Panc1 (cell line): ENCODE measurements at places on chromosomes 3 and 15.

GRCh38 chr3:53353202-53353601 lies 5.9 kb upstream of the DCP1A start:
- no peak for DNase-seq

GRCh38 chr3:104101736-104102135 lies 1265.0 kb upstream of the ALCAM start:
- no peak for DNase-seq

- DNase-seq, result no peak
Observed at GRCh38 chr3:149160754-149161300, 31.4 kb downstream of the HPS3 start.

DNA sequence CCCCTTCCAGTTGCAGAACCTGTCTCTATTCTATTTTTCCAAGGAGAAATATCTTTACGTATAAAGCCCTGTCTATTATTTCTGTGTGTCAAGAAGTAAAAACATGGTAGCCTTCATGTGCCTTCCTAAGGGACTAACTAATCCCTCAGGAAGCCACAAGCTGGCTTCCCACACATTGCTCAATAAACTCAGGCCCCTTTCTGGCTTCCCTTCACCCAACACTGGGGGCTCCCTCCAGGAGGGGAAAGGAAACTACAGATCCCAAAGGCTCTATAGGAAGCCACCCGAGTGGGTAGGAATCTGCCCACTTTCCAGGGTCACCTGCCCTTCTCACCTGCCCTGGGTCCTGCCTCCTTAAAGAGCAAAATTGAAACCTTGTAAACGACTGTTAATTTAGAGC lies 4.6 kb downstream of the TLE3 start:
- no peak for DNase-seq

- no peak for DNase-seq
Observed at GRCh38 chr3:172711454-172711795, 558 bp upstream of the NCEH1 start.

GRCh38 chr3:123613543-123613942 lies 28.7 kb upstream of the HACD2 start:
- no peak for DNase-seq

DNA sequence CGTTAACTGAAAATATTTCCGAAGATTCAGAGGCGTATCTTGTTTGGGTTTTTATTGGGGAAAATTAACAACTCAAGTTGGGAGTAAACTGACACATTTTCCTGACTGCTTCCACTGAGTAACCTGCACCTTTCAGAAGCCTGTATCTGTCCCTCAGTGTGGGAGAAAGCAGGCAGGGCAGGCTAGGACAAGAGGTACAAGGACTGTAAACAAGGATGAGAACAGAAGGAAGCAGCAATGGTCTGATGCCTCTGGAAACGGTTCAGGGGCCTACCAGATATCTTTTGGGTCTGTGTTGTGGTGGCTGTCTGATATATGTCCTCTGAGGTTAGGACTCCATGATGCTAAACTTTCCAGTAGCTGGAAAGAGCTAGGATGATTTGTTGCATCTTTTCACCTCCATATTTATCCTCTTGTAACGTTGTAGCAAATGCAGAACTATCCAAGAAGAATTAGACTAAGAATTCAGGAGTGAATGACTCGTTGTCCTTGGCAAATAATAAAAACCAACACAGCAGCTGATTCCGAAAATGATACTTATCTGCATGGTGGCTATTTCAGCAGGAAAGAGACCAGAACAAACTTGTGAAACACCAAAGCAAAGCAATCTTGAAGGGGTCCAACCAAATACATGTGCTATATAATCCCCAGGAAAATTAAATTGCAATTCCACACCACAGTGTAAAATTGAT lies 195.9 kb upstream of the ICE2 start:
- no peak for DNase-seq

DNA sequence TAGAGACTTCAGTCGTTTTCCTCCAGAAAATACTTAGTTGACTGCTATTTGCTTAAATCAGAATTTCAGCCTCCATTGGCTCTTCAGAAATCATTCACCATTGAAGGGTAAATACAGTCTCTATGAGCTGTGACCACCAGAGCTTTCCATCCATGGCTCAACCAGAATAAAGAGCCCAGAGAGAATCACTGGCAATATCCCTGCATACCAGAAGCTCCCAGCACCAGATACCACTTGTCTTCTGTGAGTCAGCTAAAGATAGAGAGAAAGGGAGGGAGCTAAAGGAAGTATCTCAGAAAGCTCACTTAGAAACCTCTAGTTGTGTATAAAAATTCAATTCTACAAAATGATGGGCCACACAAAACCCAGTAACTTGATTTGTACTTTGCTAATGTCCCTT lies 115.2 kb upstream of the TMCO5A start:
- no peak for DNase-seq

DNA sequence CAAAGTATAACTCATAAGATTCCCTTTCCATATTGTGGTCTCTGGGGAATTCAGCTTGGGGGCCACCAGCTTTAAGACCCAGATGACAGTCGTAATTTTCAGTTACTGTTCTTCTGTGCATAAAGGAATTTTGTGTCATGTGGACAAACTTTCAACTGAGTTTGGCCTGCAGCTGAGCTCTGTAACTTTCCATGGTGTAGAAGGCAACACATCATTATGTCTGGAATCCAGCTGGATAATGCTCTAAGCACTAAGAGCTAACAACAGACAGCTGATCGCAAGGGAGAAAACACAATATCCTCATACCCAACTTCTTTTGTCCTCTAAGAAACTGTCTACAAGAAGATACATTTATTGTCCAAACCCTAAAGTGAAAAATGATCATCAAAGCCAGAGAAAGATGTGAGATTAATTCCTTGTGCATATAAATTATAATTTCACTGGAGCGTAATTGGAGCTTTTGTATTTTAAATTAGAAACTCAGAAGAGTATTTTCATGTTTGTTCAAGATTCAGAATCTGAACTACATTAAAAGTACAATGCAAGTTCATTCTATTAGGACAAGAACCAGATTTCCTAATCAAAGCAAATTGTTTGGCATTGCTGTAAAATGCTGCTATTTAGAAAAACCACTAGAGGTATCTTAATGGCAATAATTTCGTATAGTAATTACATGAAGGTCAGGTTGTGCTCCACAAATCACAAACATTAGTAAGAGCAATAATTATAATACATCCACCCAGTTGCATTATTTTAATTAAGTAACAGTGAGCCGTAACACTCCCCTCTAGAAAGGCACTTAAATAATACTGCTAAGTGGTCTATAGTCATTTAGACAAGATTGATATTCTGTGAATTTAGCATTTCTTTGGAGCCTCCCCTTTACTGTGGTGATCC lies 218.8 kb downstream of the ATP8B4 start:
- no peak for DNase-seq

- DNase-seq, result no peak
Observed at GRCh38 chr3:30353711-30354467, 252.5 kb upstream of the TGFBR2 start.

DNA sequence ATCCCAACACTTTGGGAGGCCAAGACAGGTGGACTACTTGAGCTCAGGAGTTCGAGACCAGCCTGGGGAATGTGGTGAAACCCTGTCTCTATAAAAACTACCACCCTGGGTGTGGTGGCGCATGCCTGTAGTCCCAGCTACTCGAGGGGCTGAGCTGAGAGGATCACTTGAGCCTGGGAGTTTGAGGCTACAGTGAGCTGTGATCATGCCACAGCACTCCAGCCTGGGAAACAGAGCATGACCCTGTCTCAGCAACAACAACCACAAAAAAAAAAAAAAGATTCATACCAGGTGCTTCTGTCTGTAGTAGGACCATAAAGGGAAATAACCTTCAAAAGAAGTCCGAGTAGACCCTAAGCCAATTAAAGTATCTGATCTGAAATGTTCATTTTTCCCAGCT lies 94.5 kb downstream of the SERPINI1 start:
- DNase-seq, result no peak

- DNase-seq, result no peak
Observed at GRCh38 chr15:82937712-82938058, 14.8 kb downstream of the HOMER2 start.

- no peak for DNase-seq
Observed at GRCh38 chr3:49471856-49472495, 1.9 kb downstream of the DAG1 start.

GRCh38 chr15:42184296-42184695 lies 23.8 kb downstream of the VPS39 start:
- no peak for DNase-seq

GRCh38 chr3:130627882-130628281 lies 110.9 kb downstream of the COL6A6 start:
- no peak for DNase-seq

DNA sequence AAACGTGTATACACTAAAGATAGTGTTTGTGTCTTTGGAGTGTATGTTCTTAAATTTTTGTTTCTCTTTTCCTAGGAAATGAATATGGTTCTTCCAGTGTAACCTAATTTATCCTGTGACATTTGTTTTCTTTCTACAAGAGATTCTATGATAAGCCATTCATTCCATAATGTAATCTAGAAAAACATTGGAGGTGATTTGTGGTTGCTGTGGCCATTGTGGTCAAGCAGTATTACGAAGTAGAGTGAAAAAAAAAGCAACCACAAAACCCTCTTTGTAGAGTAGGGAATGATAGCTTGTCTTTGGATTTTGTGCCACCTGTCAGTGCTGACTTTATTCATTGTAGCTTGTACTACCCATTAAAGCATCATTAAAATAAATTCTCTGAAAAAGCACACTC lies 1209.6 kb downstream of the ZPLD1 start:
- DNase-seq, result no peak

GRCh38 chr3:56365905-56366640 lies 102.2 kb downstream of the ERC2 start:
- DNase-seq, result no peak

- DNase-seq, result no peak
Observed at GRCh38 chr15:63483521-63484371, 20.6 kb upstream of the USP3 start.

GRCh38 chr3:162743091-162743490 lies 1246.5 kb downstream of the OTOL1 start:
- DNase-seq, result no peak

GRCh38 chr15:100940767-100941379 lies 21.7 kb downstream of the LRRK1 start:
- DNase-seq, result no peak

GRCh38 chr15:74962671-74963070 lies 6.1 kb upstream of the RPP25 start:
- no peak for DNase-seq

DNA sequence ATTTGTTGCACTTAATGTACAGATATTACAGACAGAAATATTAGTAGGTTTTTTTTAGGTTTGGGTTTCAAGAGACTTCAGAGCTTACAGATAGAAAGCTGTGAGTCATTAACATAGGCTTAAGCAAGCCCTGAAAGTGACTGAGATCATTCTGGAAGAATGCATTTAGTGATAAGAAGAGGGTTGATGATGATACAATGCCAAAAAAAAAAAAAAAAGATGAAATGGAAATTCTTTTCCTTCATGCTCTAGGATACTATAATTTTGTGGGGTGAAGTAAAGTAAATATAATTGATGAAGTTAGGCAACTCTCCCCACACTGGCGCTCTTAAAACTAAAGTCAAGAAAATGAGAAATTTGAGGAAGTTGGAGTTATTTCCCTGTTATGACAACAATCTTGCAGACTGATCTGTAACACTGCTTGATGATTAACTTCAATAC lies 169.4 kb upstream of the ZNF385D start:
- no peak for DNase-seq

DNA sequence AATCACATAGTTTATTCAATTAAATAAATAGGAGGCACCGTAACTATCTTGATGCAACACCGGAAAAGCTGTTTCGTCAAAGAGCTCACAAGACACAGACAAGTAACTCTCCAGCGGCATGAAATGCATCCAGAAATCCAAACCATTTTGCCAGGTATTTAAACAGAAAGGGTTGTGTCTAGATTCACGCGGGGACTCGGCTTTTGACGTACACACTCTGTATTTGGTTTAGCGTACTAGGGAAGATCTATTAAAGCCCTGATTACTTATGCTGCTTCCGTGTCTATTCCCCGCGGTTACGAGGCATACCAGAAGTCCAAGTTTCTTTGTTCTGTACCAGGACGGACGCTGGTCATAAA lies 718 bp downstream of the BNIP2 start:
- no peak for DNase-seq

- no peak for DNase-seq
Observed at GRCh38 chr3:133970916-133971315, 58.8 kb downstream of the SLCO2A1 start.

GRCh38 chr3:143103652-143104051 lies 15.9 kb upstream of the CHST2 start:
- no peak for DNase-seq

DNA sequence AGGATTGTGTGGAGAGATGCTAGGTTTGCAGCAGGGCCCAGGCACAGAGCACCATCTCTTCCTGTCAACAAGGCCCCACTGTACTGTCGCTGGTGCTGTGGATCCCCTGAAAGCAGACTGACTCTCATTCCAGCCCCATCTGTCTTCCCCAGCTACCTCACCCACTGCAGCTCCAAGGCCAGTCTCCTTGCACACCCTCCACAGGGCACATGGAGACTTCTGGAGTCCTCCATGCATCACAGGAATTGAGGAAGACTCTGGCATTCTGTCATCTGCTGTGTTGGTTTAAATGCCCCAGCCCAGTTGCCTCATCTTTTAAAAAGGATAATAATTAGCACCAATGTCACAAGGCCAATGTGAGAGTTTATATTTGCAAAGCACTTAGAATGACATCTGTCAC lies 301.2 kb downstream of the RPLP1 start:
- no peak for DNase-seq
